ENCODE measurements at places on chromosomes 12 and 14.

DNA sequence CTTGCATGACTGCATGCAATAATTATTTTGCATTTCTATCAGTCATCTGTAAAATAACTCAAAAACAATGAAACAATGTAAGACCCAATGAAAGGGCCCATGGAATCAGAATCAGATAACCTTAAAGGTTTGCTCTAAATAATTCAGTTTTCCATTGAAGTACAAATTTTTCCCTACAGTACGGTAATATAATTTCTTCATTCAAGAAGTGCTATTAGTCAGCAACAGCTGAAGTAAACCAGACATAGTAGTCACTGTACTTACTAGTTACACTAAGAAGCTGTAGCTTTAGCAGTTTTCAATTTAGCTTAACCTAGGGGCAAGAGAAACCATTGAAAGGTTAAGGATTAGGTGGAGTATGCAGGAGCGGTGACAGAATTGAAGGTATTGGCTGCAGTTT lies 43.5 kb downstream of the BCAT1 start:
- no peak for DNase-seq

DNA sequence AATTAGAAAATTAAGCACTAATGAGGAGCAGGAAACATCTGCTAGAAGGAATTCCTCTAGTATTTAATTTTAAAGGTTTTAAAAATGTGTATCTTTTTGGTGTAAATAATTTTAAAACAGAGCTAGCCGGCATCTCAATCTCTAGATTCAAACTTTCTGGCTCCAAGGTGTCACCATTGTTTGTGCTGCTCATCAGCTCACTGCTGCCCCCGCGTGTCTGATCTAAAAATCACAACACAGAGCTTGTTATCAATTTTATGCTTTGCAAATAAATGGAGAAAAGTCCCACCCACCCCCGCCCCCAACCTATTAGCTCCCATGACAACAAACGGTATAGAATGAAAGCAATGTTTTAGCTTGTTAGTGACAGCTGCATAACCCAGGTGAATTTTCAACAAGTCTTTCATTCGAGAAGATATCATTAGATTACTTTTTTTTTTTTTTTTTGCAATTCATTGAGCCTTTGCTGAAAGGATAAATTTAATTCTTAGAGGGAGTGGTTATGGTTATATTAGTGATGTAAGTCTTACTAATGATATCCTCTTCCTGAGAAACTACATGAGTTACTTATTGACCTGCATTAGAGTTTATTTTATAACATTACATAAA lies 11.3 kb upstream of the ABHD12B start:
- peak; percentile 58 for DNase-seq

- no peak for DNase-seq
These were observed 61.0 kb downstream of the KIAA0586 start for GRCh38 chr14:58488550-58488949.

GRCh38 chr12:103758310-103759089 lies 82.5 kb downstream of the NT5DC3 start:
- DNase-seq = no peak

DNA sequence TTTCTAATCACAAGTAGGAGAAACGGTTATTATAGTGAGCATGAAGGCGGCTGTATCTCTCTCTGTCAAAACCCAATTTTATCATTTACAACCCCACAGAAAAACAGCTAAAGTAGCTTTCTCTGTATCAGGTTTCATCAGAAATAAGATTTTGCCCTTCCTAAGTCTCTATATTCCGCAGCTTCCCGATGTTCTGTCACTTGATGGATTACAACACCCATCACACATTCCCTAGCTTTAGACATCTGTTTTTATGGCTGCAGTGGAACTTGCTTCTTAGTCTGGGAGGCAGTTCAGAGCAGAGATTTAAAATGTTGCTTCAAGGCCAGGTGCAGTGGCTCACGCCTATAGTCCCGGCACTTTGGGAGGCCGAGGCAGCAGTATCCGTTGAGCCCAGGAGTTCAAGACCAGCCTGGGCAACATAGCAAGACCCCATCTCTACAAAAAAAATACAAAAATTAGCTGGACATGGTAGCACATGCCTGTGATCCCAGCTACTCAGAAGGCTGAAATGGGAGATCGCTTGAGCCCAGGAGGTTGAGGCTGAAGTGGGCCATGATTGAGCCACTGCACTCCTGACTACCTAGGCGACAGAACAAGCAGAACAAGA lies 27.6 kb upstream of the FOXN3 start:
- no peak for DNase-seq

DNA sequence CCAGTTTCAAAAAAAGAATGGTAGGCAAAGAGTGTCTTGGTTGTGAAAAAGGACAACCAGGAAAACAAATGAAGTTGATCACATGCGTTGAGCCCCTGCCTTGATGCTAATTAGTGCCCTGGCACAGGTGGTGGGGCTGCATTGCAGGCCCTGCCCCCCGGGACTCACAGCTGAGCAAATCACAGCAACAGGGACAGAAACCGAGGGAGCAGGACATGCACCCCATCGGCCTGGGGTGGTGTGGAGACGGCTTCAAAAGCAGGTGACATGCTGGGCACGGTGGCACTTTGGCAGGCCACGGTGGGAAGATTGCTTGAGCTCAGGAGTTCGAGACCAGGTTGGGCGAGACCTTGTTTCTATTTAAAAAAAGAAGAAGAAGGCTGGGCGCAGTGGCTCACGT lies 1.1 kb upstream of the PAPLN start:
- no peak for DNase-seq

DNA sequence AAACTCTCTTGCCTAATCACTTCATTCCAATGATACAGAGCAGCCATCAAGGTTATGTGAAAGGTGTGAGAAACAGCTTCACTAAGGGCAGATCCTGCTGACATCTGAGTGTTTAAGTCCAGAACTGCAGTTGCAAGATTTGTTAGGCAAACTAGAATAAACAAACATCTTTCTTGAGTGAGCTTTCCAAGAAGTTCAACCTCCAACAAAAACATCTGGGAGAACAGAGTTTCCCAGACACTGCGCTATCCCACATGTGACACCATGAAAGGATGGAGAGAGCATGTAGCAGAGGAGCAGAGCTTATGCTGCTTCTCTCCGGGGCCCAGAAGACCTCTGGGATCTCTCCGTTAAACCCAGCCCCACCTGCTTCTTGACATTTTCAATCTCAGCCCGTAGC lies 5.6 kb downstream of the KRT76 start:
- DNase-seq = no peak

GRCh38 chr14:51507906-51508511 lies 143.7 kb upstream of the FRMD6 start:
- peak; percentile 88 for DNase-seq

GRCh38 chr12:104478396-104479122 lies 21.8 kb downstream of the CHST11 start:
- no peak for DNase-seq

GRCh38 chr14:88411039-88411438 lies 25.6 kb downstream of the SPATA7 start:
- DNase-seq = no peak

- no peak for DNase-seq
These were observed 15.9 kb downstream of the ZCRB1 start for GRCh38 chr12:42309996-42310395.

DNA sequence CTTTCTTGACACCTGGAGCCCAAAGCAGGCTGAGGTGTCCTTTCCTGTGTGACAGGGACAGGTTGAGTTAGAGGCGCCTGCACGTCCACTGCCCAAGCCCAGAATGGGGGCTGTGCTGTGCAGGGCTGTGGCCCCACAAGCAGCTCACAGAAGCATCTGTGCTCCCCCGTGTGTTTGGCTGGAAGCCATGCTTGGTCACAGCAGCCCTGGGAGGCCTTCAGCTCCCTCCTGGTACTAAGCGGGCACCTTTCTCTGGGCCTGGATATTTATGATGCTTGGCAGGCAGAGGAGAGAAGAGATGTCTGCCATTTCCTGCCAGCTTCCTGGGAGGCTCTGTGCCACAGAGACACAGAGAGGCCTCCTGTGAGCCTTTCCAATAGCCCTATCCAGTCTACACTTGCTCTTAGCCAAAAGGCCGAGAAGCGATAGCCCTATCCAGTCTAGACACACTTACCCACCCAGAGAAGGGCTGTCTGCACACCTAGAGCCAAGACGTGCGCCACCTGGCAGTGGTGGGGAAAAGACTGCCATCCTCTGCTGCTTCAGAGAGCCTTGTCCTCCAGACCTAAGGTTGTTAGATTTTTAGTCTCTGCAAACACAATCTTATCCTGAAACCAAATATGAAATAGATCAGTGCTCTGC lies 117.4 kb downstream of the GCH1 start:
- no peak for DNase-seq

GRCh38 chr12:103308396-103308795 lies 187.4 kb downstream of the C12orf42 start:
- no peak for DNase-seq

DNA sequence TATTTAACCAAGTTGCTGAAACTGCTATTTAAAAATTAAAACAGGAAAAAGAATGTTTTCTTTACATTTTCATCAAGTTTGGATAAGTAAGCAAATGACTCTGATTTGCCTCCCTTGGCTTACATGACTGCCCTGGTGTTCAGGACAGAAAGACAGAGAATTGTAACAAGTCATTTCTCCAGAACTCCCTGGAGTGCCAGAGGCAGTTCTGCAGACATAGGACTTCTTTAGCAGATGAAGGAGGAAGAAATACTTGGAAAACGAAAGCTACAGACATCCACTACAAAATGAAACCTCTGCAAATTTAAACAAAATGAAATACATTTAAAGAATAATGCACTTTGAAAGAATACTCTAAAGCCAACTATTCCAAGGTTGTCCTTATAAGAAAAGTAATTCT lies 253.9 kb downstream of the LRFN5 start:
- DNase-seq = no peak

GRCh38 chr12:54522243-54522642 lies 24.7 kb downstream of the NCKAP1L start:
- no peak for DNase-seq

DNA sequence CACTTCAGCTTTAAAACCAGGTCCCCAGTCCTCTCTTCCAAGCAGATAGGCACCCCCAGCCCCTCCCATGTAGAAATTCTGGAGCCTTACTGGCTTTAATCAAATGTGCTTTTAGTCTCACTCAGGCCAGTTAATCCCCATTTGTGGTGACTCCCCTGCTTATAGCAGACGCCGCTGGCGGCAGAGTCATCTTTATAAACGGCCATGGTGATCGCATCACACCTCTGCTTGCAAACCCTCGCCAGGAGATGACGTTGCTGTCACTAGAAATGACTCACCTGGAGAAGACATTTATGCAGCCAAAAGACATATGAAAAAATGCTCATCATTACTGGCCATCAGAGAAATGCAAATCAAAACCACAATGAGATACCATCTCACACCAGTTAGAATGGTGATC lies 369.3 kb downstream of the VRK1 start:
- no peak for DNase-seq

GRCh38 chr12:63302269-63302940 lies 151.4 kb upstream of the AVPR1A start:
- DNase-seq = no peak

DNA sequence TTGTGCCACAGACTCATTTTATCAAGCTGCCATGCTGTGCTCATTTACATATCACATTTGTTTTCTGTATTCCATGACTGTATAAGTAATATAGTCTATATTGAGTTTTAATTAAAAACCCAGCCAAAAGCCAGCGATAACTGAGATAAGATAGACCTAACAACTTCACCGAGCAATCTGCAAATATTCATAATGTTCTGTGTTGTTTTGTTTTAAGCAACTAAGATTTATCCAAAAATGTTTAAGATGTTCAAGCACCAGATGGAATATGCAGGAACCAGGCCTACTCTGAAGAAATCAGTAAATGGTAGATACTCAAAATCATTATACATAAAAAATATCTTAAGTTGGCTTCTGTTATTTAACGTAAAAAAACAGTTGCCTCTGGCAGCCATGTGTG lies 295.3 kb downstream of the ITPR2 start:
- DNase-seq = no peak

DNA sequence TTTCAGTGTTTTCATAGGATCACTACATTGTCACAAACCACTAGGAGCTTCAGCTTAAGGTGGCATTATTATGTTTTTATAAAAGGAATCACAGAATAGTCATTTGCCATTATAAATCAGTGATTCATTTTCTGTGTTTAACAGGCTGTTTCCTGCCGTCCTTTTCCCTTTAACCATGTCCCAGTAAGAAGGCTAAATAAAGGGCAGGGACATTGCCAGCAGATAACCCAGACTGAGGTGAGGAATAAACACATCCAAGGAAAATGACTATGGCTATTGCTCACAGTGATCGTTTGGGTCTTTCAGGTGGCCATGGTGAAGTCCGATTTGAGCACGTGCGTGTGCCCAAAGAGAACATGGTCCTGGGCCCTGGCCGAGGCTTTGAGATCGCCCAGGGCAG lies 17.9 kb upstream of the ALDH2 start:
- DNase-seq = no peak

DNA sequence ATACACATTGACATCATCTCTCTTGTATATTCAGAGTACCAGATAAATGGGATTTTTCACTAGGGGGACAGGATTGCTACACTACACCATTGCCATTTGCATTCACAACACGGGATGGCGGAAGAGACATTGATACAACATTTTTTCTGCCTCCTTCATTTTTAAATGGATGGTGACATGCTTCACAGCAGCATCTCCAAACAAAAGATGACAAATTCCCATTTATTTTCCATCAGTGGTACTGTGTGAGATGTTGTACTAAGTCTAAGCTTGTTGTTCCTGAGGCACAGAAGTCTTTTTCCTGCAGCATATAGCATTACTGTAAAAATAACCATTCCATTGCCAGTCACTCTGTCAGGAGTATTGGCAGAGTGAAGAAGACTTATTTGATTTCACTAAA lies 912.7 kb downstream of the NRXN3 start:
- DNase-seq = no peak

GRCh38 chr12:92073094-92073493 lies 72.6 kb downstream of the BTG1 start:
- DNase-seq = no peak

DNA sequence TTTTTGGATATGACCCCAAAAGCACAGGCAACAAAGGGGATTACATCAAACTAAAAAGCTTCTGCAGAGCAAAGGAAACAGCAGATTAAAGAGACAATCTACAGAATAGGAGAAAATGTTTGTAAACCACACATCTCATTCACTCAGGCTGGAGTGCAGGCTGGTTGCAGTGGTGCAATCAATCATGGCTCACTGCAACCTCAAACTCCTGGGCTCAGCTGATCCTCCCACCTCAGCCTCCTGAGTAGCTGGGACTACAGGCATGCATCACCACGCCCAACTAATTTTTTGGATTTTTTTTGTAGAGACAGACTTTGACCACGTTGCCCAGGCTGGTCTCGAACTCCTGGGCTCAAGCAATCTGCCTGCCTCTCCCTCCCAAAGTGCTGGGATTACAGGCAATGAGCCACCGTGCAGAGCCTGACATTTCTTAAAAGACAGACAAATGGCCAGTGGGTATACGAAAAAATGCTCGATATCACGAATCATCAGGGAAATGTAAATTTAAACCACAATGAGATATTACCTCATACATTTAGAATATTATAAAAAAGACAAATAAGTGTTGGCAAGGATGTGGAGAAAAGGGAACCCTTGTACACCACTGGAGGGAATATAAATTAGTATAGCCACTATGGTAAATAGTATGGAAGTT lies 9.8 kb downstream of the NCKAP5L start:
- no peak for DNase-seq

GRCh38 chr12:50453872-50454271 lies 50.9 kb upstream of the DIP2B start:
- DNase-seq = no peak

Data from DMS 273 treated with DMSO at 0.1 percent for 48 hours (cell line).